EH (cell line): ENCODE measurements at places on chromosomes 6 and 20.

DNA sequence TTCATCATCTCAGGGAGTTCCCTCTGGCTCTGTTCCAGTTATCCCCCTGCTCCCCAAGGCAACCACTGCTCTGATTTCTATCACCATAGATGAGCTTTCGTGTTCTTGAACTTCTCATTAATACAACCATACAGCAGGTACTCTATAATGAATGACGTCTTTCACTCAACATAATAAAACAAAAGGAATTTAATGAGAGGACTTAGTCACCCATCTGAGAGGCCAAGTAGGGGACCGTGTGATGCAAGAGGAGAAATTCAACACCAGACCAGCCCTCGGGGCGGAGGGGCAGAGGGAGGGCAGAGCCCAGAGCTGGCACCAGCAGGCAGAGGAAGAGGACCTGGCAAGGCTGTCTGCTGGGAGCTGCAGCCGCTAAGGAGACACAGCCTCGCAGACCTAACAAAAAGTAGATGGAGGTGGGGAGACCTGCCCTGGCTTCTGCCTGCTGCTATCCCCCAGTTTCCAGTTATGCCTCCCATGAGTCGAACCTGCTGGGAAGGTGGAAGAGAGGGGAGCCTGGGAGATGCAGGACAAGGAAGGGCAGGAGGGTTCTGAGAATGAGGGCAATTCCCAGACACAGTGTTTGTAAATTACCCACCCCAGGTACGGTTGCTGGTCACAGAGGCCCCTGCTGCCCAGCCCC lies 13.8 kb downstream of the CCN5 start:
- DNase-seq = peak; percentile 95

DNA sequence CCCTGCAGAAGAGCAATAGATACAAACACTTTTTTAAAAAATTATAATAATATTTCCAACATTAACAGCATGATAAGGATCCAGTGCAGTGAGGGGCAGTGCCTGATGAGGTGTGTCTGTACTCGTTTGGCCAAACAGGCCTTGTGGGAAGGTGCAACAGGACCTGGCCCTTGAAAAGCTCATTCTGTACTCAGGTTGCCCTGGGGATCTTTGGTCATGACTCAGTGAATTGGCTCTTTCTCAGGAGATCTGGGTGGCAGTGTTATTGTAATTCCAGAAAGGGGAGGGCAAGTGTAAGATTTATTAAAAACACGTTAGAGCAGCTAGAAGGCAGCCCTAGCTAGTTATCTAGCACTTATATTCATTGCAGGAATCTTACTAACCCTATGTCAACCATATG lies 2.9 kb upstream of the SPINT3 start:
- DNase-seq = no peak

GRCh38 chr6:6772751-6773150 lies 184.2 kb downstream of the LY86 start:
- no peak for DNase-seq

DNA sequence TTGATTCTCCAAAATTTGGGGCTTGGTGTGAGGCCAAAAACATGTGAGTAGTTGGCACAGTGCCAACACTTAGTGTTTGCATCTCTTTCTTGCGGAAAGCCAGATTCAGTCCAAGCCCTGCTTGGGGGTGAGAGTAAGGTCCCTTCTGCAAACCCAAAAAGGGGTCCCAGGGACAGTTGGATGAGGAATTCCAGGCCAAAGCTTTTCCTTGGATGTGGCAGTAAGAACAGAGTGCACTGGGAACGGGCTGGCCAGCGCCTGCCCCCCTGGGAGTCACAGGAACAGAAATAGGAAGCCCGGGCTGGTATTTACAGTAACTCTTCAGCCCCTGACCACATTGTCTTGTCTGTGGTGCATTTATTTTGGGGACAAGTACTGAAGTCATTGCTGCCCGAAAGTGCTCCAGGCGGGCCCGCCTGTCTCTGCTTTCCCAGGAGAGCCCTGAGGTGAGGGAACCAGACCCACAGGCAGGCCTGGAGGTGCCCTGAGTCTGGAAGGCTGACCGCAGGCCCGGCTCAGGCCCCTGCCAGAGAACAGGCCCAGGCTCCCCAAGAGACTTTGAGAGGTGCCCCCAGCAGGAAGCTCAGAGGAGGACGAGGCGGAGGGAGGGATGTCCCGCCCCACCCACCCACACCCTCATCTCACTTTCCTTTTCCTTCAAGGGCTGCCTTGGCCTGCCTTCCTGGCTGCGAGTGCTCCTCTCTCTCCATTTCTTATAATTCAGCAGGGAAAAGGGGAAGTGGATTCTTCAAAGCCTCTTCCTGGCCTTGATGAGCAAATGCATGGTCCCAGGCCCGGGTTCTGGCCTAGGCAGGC lies 218.4 kb downstream of the MAFB start:
- DNase-seq = no peak

DNA sequence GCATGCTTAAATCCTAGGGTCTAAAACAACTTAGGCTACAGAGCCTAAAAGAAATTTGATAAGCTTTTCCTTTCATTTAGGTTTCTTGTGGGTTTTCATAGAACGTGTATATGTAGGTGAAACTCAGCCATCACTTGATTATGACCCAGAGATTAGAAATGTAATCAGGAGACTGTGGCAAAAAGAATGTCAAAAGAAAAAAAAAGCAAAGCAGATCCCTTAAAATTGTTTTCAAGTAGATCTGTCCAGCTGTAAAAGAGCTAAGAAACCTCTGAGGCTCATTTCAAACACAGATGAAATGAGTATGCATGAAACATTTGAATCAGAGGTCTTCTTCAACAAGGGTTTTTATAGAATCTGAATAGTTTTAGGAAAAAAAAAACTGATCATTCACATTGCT lies 341.3 kb upstream of the PRDM1 start:
- no peak for DNase-seq

GRCh38 chr6:142387997-142388815 lies 86.4 kb downstream of the ADGRG6 start:
- peak; percentile 70 for DNase-seq

- peak; percentile 78 for DNase-seq
Observed at GRCh38 chr6:16851044-16851540, 89.8 kb upstream of the ATXN1 start.

DNA sequence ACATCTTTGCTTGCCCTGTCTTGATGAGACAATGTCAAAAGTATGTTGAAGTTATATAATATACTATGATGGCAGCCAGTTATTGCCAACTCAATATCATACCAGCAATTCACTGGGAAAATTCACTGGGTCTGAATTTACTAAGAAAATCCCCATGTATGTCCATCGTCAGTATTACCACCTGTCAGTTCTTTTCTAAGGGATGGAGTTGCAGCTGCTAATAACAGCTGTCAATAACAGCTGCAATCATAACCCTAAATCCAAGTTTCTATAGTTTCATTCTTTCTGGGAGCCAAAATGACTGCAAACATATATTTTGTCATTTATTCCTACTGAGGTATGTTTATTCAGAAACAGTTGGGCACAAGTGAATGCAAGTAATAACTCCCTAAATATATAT lies 132.6 kb upstream of the RIN2 start:
- no peak for DNase-seq

DNA sequence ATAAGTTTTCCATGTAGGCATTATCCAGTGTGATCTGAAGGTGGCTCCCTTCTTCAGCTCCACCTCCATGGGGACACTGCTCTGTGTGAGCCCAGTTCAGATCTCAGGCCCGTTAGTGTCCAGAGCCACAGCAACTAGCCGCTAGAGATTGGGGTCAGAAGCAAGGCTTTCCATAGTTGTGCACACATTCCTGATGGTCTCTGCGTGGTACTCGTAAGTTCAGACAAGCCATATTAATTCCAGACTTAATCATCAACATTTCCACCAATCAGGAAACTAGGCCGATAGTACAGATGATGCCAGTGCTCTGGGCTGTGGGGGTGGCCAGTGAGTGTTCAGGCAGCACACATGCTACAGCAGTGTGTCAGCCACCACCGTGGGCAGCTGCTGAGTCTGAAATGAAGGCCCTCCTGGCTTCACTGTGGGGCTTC lies 17.5 kb upstream of the SYNCRIP start:
- DNase-seq = peak; percentile 98

- DNase-seq = no peak
Observed at GRCh38 chr20:7728338-7728737, 211.9 kb downstream of the HAO1 start.

DNA sequence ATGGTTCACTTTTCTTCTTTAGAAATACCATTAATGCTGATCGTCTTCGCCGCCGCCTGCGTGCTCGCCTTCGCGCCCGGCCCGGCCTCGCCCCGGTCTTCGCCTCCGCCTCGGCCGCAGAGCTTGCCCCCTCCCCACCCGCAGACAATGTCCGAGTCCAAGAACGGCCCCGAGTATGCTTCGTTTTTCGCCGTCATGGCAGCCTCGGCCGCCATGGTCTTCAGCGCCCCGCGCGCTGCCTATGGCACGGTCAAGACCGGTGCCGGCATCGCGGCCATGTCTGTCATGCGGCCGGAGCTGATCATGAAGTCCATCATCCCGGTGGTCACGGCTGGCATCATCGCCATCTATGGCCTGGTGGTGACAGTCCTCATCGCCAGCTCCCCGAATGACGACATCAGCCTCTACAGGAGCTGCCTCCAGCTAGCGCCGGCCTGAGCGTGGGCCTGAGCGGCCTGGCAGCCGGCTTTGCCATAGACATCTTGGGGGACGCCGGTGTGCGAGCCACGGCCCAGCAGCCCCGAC lies 4.8 kb upstream of the PRPH2 start:
- peak; percentile 22 for DNase-seq

DNA sequence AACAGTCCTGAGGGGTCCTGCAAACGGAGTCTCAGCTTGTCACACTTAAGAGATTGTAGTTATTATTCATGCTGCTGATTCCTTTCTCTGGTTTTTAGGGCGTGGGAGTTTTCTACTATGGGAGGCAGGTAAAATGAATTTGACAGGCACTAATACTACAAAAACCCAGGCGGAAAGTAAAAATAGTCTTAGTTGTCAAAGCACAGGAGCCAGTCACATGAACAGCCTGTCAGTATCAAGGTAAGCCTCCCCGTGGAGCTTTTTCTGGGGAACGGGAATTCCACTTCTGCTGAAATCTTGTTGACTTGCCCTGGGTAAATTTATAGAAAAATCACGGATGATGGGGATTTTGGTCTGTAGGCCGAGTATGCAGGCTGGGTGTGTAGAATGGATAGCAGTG lies 79.8 kb downstream of the SLC24A3 start:
- no peak for DNase-seq

GRCh38 chr6:54254886-54255285 lies 53.4 kb upstream of the TINAG start:
- DNase-seq = peak; percentile 18

DNA sequence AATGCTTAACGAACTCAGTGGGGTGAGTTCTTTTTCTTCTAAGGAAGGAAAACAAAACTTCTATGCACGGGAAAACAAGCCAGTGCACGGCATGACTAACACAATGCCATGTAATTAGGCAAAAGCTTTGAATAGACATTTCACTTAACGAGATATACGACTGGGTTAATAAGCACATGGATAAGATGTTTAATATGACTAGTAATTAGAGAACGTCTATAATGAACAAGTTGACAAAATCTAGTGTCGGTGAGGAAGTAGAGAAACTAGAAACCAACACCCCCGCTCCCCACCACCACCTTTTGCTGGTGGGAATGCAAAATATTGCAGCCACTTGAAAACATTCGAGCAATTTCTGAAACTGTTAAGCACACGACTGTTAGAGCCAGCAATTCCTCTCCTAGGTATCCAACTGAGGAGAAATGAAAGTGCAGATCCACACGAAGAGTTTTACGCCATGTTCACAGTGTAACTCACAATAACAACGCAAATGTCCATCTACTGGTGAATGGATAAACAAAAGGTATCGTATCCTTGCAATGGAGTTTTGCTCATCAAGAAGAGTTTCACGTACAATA lies 644.9 kb upstream of the AGPAT4 start:
- no peak for DNase-seq

DNA sequence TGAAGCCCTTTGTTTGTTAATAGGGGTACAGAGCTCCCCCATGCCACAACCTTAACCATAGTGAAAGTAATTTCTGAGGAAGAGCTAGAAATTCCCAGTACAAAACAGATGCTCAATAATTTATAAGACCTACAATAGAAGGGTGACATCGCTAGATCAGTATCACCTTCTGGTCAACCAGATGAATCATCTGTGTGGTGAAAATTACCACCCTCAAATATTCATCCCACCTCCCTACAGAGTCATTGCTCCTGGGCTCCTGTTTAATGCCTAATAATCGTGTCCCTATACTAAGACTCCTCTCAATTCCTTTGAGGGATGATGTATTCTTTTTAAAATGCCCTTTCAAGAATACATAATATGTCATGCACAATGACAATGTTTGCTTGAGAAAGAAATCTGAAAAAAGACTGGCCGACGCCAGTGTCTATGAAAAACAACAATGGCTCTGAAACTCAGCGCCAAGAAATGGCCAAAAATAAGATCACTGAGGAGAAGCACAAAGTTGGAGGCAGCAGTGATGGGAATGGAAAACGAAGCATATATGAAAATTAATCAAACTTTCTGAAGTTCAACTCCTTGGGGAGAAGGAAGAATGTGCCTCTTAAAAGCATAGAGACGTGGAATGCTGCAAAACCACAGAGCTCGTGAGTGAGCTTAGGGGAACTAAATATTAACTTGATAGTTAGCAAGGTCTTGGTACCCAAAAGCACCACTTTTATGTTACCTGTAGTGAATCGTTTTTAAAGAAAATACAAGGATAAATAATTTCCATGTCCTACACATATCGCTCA lies 11.0 kb upstream of the ADGRF5 start:
- DNase-seq = peak; percentile 17

DNA sequence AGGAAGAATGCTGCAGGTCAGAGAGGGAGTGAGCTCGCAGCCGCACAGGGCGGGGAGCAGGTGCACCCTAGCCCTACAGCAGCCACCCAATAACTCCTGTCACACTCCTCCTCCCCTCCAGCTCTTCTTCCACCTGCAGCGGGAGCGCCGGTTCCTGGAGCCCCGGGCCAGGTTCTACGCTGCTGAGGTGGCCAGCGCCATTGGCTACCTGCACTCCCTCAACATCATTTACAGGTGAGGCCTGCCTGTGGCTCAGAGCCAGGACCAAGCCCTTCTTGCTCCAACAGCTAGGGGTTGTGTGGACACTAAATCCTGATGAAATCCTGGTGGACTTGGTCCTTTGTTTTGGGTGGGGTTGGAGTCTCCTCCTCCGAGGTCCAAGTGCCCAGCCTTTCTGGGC lies 11.7 kb downstream of the SGK2 start:
- DNase-seq = no peak

DNA sequence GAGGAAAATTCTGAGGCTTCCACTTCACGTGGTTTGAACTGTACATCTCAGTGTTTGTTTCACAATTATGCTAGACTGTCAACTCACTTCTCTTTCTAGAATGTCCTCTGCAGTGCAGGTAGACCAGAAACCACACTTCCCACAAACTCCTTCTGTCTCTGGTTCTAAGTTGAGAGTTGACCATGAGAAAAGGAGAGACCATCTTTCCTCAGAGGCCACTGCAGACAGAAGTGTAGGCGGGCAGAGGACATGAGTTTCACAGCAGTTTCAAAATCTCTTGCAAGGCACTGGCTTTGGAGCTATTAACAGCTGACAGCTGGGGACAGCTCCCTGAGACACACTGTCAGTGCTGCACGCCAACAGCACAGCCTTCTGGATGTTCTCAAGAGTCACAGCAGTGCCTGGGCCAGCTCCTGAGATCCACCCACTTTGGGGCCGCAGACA lies 55.4 kb upstream of the MOXD1 start:
- DNase-seq = peak; percentile 23
